ENCODE measurements at places on chromosomes 11 and 22.

DNA sequence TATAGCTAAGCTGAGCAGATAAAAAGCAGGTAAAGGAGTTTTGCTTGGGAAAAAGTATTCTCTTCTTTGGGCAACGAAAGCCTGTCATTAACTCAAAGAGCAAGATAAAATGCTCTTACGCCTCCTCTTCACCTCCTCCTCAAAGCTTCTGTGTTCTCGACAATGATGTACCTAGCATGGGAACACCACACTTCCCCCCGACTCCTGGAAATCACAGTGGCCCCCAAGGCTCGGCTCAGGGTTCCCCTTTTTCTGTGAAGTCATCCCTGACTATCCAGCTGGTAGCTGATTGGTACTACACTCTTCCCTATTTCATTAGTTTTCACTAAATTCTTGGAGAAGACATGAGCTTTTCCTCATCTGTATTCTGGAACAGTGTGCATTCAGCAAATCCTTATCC, 336.1 kb downstream of the LARGE1 start:
- peak; percentile 53 for DNase-seq

DNA sequence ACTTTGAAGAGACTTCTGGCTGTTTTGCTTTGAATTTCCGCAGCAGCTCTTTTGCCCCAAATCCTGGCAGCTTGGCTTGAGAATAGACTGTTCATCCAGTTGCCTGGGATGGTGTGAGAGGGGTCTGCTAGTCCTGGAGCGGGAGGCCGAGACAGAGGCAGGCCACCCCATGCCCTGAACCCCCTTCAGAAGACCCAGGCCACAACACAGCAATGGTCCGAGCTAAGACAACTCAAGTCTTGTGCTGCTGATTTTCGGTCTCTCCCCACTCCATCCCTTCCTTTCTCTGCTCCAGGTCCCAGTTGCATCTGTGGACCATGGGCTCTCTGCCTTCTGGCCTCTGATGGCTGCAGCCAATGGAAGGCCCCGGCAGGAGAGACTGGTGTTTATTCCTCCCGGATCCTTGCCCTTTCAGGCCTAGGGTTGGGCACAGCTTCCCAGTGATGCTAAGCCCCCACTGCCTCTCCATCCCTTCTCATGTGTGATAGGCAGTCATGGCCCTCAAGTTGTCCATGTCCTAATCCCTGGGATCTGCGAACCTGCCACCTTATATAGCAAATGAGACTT, 31.9 kb upstream of the TP53I11 start:
- no peak for DNase-seq

- DNase-seq = peak; percentile 31
These were observed 2.6 kb downstream of the C11orf21 start for GRCh38 chr11:2298795-2299761.

- DNase-seq = no peak
These were observed 87.3 kb downstream of the CCDC73 start for GRCh38 chr11:32706985-32707741.

DNA sequence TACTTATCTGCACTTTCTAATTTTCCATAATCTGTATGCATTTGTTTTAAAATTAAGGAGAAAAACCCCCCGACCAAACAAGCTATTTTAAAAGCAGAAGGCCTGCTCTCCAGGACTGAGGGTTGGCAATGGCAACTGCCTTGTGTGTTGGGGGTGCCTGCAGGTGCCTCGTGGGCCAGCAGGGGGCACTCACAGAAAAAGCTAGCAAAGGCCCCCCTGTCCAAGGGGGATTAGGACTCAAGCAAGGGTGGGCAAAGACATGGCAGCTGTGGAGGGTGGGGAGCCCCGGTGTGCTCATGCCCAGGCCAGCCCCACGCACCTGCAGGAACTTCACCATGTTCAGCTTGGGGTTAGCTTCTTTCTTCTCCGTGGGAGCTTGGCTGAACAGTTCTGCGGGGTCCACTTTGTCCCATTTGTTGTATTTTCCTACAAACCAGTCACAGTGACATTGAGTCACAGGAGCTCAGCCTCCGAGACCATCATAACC, 10.3 kb downstream of the TOP3B start:
- DNase-seq = peak; percentile 47

GRCh38 chr11:78841456-78842060, 266.9 kb upstream of the NARS2 start:
- DNase-seq = no peak

DNA sequence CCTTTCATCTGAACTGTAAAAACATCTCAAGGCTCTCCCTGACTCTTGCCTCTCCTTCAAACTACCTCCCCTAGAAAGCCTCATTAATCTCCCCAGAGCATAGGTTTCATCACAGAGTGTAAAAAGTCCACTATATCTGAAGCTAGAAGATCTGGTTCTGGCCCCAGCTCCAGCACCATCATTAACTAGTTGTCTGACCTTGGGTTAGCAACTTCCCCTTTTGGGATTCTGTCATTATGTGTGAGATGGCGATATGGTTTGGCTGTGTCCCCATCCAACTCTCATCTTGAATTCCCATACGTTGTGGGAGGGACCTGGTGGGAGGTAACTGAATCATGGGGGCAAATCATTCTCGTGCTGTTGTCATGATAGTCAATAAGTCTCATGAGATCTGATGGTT, 97.3 kb downstream of the KCNC1 start:
- no peak for DNase-seq

GRCh38 chr22:45336971-45337431, 27.3 kb downstream of the FAM118A start:
- peak; percentile 63 for DNase-seq

- no peak for DNase-seq
These were observed 714.7 kb upstream of the TENM4 start for GRCh38 chr11:80155412-80156017.

GRCh38 chr22:43862074-43862881, at the start of gene SULT4A1:
Gene SULT4A1, minus strand, starts transcription at chr22:43862513. Its CDS starts 131 bp downstream, at chr22:43862382.
- peak; percentile 34 for DNase-seq

DNA sequence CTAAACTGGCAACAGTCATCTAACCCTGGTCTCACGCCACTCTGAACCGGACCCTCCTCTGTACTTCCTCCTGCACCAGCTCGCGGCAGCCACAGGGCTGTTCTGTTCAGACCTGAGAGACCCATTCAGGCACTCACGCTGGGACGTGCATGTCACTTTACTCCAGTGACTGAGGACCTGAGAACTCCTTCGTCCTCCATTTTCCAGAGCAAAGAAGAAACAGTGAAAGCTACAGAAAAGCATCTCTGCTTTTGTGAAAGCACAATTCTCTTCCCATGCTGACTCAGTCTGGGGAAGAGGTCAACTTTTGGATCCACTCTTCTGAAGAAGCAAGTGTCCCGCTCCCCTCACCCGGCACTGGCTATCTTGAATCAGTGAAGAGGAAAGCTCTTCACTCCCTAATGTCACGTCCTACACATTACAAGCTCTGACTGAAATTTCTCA, 24.5 kb downstream of the PISD start:
- DNase-seq = no peak

DNA sequence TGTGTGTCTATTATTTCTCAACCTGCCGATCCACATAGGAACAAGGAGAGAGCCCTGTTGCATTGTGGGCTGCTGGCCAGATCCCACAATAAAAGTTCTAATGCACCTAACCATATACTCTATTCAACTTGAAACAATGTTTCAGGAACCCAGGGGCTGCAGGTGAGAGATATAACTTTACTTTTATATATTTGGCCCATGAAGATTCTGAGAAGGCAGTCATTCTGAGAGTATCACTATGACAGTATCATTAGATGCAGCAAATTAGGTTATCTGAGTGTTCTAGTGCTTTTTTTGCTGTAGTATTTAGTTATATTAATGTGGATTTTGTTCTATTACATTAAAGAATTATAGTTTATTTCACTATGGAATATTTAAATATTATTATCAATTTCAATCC, 655.1 kb upstream of the ARHGAP42 start:
- DNase-seq = no peak

GRCh38 chr11:73386016-73386415, 9.8 kb downstream of the RELT start:
- DNase-seq = no peak

GRCh38 chr22:36325154-36326031, 62.4 kb downstream of the MYH9 start:
- no peak for DNase-seq

DNA sequence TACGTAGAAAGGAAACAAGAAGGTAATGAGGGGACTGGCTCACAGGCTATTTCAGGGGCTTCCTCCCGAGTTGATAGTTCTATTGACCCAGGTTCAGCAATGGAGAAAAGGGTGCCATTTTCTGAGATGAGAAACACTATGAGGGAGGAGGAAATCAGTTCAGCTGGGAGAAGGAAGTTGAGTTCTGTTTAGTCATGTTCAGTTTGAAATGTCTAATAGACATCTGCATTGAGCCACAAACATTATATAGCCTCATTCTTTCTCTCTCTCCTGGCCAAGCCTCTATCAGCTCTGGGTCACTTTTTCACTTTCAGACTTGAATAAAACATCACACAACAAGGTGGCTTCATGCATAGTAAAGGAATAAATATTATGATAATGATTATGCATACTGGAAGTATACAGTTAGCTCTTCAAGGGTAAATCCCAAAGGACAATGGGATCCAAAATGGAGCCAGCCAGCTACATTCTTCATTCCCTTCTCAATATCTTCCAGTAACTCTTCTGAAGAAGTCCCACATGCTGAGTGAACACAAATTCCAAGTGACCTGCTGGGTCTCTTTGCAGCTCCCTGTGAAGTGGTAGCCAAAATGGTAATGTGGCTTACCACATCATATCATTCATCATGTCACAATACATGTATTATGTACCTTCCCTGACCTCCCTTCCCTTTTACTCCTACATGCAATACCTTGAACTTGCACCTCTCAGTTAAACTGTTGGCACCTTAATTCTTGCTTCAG, 80.9 kb upstream of the CD44 start:
- DNase-seq = no peak

DNA sequence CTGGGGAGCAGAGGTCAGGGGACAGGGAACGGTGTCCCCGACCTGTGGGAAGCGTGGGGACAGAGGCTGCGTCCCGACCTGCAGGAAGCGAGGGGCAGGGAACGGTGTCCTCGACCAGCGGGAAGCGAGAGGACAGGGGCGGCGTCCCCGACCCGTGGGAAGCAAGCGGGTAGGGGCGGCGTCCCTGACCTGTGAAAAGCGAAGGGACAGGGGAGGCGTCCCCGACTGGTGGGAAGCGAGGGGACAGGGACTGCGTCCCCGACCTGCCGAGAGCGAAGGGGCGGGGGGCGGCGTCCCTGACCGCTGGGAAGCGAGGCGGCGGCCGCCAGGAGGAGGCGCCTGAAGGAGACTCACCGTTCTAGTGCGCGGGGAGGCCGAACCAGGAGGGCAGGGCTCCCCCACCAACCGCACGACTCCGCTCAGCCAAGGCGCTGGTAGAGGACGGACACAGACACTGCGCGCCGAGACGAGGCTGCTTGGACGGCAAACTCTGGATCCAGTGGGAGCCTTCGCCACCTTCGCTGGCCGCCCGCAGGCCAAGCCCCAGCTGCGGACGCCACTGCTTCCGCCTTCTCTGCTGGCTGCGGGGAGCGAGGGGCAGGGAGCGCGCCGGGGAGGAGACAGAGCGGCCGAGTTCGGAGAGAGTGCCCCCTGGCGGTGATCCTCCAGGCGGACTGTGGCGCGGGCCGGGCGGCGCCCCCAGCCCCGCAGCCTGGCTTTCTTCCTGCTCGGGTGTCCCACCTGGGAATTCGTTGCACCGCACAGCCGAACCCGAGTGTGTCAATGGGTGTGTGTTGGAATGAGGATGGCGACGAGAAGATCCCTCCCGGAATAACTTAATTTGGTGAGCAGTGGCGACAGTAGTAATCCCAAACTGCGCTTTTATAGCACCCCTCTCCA, at the start of gene TRAF6:
Gene TRAF6, minus strand, starts transcription at position 579 of the 900 bp plus-strand sequence. CDS start 8,757 bp downstream, outside the sequence.
- peak; percentile 94 for DNase-seq

Measured in head of caudate nucleus (tissue), 42 donors.